ENCODE measurements at places on chromosomes 12 and 14.
A peak's percentile ranks its signal among the peaks of the same experiment; 100 is the strongest.

GRCh38 chr12:101743724-101744472 lies 4.6 kb upstream of the SYCP3 start:
- DNase-seq, result no peak

DNA sequence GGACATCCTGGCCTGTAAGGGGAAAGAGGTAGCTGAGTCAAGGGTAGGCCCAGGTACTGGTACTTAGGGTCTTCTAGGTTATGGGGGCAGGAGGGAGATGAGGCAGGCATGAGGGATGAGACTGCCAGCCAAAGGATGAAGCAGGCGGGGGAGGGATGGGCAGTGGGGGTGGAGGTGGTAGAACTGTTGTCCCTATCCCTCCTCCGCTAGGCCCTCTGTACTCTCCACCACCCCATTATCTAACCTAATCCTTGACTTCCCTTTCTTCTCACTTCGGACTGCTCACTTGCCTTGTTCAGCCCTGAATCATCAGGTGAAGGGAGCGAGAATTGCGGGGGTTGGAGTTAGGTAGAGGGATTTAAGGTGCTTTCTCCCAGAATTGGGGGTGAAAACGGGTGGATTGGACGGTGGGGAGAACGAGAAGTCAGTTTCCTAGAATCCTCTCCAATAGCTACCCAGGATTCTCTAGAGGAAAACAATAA lies 562 bp downstream of the PAN2 start:
- DNase-seq, result no peak

DNA sequence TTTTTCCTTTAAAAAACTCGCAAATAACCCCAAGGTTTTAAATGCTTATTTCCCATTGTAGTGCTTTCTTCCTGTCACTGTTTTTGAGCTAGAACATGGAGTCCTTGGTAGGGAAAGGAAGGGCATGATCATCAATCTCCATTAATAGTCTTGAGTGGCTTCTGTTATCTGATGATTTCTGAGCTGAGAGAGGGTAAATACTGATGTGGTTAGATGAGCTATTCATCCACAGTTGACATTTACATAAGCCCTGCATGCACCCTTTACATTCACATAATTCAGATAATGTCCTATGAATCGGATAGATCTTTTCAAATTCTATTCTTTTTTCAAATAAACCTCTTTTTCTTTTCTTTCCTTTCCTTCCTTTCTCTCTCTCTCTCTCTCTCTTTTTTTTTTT lies 81.4 kb downstream of the NTN4 start:
- DNase-seq, result no peak

- DNase-seq, result peak; percentile 9
Observed at GRCh38 chr12:76455582-76456345, 103.8 kb downstream of the OSBPL8 start.

- no peak for DNase-seq
Observed at GRCh38 chr14:104784218-104784568, 11.4 kb downstream of the AKT1 start.

DNA sequence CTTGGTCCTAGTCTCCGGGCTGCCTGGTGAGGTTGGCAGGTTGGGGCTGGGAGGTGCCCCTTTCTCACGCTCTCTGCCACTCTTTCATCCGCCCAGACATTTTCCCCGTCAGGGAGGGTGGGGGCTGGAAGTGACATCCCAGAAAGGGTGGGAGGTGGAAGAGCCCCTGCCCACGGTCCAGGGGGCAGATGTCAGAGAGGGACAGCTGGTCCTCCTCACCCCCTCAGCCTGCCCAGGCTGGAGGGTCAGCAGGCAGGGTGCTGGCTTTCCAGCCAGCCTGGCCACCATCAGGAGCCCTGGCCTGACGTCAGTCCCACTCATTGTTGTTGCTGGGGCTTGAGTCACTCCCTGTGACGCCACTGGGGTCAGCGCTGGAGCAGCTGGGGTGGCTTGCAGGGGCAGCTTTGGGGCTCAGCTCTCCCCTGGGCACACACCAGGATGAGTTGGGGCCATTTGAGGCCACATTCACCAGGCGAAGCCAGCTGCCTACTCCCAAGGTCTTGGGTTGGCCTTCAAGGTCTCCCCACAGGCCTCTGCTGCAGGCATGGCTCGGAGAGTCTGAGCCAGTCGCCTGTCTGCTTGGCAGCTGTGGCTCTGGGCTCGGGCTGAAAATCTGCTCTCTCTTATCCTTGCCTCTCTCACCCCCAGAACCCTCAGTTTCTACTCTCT lies 5.7 kb upstream of the ATG101 start:
- no peak for DNase-seq

GRCh38 chr14:64998455-64998931 lies 11.8 kb downstream of the FNTB start:
- DNase-seq, result no peak

- DNase-seq, result no peak
Observed at GRCh38 chr12:18446061-18446644, 184.8 kb downstream of the PIK3C2G start.

- DNase-seq, result no peak
Observed at GRCh38 chr14:53956427-53957201, at the start of gene BMP4. BMP4 (minus strand) TSS chr14:53956825; CDS start chr14:53952222, 4,603 bp downstream.

DNA sequence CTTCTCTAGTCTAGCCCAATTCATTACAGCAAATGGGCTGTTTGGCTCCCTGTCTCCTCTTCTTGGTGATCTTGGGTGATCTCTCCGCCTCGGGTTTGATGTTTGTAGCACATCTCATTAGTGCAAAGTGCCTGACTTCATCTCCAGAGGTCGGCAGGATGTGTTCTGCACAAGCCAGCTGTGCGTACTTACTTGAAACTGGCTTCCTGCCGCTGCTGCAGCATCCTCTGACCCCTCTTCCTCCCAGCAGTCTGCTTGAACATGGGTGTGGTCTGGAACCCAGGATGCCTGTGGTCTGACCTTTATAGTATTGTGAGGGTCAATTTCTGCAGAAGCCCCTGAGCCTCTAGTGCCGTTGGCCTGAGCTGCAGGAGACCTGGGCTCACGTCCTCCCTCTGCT lies 99.2 kb downstream of the BEGAIN start:
- no peak for DNase-seq

DNA sequence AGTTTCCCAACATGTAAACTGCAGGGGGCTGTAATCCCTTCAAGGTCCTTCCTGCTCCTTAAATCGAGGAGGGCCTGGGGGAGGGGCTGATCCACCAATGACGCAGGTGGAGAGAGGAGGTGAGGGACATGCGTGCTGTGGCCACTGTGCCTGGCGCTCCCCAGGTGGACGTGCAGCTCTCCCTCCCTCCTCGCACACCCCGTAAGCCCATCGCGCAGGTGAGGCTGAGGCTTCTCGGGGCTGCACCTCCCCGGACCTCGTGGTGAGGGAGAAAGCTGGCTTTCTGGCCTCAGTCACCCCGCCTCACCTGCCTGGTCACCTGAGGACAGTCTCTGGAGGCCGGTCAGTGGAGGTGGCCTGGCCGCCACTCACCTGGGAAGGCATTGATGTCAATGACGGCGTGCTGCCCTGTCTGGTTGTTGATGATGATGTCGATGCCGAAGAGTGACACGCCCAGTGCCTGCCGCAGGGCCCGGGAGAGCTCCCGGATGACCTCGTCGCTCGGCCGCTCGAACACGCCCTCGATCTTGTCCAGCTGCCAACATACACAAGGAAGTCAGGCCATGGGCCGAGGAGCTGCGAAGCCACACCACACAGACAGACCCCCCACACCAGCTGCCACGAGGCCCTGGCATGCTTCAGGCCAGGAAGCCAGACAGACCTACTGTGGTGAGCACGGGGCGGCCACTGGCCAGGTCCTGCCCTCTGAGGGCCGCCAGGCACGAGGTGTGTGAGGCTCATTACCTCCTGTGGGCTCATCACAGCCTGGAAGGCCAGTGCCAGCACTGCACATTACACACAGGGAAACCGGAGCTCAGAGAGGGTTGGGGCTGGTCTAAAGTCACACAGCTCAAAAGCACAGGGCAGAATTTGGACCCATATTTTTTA lies 23.3 kb downstream of the CHGA start:
- DNase-seq, result no peak

GRCh38 chr12:120229487-120230325 lies 28.8 kb upstream of the RPLP0 start:
- no peak for DNase-seq

DNA sequence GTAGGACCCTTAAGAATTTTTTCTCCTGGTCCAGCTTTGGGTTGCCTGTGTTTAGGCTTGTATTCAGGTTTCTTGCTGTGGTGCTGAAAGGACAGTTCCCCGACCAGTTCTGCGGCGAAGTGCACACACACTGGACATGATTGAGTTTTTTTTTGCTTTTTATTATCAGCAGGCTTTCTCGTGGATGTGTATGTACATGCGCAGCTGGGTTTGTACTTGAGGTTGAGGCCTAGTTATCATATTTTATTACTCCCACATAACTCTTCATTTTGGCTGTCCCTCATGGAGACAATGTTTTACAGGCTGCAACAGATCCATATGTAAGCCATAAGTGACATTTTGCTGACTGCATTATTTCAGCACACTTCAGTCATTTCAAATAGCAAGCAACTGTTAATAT lies 2.5 kb downstream of the SCN8A start:
- no peak for DNase-seq

DNA sequence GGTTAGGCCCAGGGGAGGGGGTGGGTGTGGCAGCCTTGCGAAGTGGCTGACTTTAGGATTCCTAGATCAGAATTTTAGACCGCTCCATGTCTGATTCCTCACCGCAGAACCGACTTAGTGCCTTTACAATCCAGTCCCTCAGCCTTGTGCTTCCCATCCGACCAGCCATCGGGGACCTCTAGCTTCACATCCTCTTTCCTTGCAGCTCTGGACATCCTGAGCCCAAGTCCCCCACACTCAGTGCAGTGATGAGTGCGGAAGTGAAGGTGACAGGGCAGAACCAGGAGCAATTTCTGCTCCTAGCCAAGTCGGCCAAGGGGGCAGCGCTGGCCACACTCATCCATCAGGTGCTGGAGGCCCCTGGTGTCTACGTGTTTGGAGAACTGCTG lies 557 bp downstream of the COPS7A start:
- DNase-seq, result peak; percentile 7

GRCh38 chr12:7142809-7143465 lies 12.8 kb downstream of the CLSTN3 start:
- no peak for DNase-seq

DNA sequence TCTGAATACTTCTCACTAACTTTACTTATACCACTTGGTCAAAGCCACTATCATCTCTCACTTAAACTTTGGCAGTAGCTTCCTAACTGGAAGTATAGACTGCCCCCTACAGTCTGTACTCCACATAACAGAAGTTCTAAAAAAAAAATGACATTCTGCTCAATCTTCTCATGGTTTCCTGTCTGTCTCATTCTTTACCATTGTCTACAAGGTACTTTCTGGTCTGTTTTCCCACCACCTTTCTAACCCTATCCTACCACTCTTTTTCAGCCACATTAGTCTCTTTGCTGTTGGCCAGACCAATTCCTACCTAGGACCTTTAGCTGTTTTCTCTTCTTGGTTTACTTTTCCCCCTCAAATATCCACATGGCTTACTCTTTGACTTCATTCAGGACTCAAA lies 14.7 kb downstream of the CPSF6 start:
- peak; percentile 17 for DNase-seq
